ENCODE measurements at places on chromosomes 16 and 17.

GRCh38 chr16:68660359-68660795, 15.3 kb downstream of the CDH3 start:
- no peak for DNase-seq

DNA sequence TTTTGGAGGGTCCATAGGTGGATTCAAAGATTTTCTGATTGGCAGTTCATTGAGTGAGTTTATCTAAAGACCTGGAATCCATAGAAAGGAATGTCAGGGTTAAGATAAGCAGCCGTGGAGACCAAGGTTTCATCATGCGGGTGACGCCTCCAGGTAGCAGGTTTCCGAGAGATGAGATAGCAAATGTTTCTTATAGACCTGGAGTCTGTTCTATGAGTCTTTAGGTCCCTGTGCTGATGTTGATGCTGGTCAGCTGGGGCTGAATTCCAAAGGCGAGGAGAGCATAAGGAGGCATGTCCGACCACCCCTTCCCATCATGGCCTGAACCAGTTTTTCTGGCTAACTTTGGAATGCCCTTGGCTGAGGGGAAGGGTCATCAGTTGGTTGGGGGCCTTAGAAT, 80.2 kb downstream of the RAP1GAP2 start:
- DNase-seq = no peak

DNA sequence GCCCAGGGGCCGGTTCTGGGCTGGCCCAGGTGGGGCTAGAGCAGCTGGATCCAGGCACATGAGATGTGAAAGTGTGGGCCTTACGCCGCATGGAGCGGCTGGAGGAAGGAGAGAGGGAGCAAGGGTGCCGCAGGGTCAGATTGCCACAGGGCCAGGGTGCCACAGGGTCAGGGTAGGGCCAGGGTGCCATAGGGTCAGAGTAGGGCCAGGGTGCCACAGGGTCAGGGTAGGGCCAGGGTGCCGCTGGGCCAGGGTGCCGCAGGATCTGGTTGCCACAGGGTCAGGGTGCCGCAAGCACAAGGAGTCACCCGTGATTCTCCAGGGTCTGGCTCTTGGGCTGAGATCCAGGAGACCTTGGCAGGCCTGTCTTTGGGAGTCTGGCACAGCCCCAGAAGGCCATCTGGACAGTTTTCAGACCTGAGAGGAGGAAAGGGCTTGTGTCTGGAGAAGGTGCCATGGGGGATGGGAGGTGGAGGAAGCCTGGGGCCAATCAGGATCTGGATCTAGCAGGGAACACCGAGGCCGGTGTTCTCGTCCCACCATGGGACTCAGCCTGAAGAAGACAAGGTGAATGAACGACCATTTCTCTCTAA, 13.1 kb upstream of the LASP1NB start:
- DNase-seq = no peak

- no peak for DNase-seq
These were observed 176.6 kb upstream of the IRX6 start for GRCh38 chr16:55147396-55147795.

DNA sequence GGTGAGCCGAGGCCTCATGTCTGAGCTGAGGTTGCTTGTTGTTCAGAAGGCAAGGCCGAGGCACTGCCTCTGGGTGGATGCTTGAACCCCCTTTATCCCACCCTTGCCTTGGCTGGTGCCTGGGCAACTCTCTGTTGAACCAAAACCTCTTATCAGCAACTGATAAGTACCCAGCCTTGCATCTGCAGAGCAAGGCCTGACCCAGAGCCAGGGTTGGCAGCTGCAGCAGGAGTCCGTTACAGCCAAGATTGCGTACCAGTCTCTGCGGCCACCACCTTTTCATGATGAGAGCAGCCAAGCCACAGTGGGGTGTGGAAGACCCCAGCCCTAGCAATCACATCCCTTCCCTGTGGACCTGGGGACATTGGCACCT, 118.3 kb downstream of the RAB11FIP4 start:
- no peak for DNase-seq

DNA sequence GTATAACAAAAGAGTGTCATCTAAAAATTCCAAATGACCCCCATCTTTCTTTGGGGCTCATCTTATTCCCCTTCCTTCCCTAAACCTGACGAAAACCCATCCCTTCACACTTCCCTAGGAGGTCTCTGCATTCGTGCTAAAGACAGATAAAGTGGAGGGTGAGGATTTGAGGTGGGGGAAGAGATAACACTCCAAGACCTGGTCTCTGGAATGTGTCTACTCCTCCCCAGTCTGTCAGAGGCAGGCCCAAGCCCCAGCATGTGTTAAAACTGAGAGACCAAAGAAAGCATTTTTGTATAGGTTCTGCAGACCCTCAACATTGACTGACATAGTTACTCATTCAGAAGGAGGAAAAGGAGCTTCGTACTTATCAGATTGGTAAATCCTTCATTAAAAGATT, 11.0 kb upstream of the LHX1 start:
- no peak for DNase-seq

- no peak for DNase-seq
These were observed 139.5 kb downstream of the PRKCB start for GRCh38 chr16:23975293-23975692.

- DNase-seq = no peak
These were observed 56.4 kb downstream of the KANSL1 start for GRCh38 chr17:46136820-46137219.

GRCh38 chr16:78230832-78231231, 131.4 kb downstream of the WWOX start:
- no peak for DNase-seq

- no peak for DNase-seq
These were observed 210.1 kb upstream of the MAF start for GRCh38 chr16:79810449-79811189.

Data from cerebellar nuclear complex (tissue), 1 donor.